ENCODE measurements at places on chromosomes 13 and 19. TPM values are rescaled to one million over a fixed set of nuclear protein-coding genes. Genes with fewer than 3 reads are reported as not detected.

The CFAP97D2 gene
- total RNA-seq, result not detected

The POU4F1 gene
- 0.11 TPM for total RNA-seq

The TNFRSF19 gene
- total RNA-seq, result 0.20 TPM

The FUT6 gene
- not detected for total RNA-seq

The CALM3 gene
- total RNA-seq, result 306 TPM

The SIRT2 gene
- total RNA-seq, result 10.7 TPM

The FFAR2 gene
- total RNA-seq, result not detected

The DACT3 gene
- 1.8 TPM for total RNA-seq

DNA sequence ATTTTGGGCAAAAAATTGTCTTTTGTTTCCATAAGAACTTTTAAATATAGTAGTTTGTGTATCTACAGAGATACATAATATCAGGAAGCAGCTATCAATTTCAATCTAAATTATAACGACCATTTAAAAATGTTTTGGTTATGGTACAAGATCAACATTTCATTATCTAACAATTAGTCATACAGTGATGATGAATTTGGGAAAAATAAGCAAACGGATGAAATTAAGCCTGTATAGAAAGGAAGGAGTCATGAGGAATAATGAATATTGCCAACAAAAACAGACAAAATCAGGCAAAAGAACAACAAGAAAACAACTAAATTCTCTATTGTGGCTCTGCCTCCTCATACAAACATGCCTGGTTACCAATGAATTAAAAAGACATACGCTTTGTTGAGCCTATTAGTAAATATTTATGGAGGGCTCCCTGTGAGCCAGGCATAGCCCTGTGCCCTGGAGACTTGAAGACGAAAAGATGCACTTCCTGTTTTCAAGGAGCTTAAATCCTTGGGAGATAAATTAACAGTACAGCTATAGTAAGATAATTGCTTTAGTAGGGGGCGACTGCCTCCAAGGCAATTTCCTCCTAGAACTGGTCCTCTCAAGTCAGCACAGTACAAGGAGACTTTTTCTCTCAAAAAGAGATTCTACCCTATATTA is 73.0 kb downstream of the NALCN start:
- no peaks in the 10 kb centered on the region for H3K36me3 ChIP-seq
- H3K27me3 ChIP-seq, result no peaks in the 10 kb centered on the region
- no peak overlapping the region for H3K27ac ChIP-seq
- DNase-seq, result no peak

DNA sequence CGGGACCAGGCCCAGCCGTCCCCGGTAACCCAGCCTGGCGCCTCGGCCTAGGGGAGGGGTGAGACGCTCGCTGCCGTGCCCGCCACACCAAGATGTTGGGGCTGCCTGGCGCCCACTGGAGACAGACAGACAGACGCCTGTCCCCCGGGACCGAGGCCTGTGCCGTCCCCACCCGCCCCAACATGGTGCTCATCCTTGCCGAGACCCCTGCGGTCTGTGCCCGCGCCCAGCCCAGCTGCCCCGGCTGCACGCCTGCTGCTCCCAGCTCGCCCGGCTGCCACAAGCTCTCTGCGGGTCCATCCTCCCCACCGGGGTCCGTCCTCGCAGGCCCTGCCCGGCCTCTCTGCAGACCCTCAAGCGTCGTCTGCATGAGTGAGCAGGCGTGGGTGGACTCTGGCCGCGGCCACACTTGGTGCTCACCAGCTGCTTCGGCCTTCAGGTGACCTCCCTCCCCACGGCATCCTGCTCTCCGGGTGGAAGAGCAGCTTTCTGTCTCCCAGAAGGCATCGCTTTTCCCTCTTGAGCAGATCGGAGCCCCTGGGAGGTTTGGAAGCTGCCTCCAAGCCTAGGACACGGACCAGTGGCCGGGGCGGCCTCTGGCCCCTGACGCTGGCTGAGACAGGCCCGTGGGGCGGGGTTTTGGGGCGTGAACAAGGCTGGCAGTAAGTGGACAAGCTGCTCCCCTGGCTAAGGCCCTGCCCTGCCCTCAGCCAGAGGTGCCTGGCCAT is 6.7 kb upstream of the TMPRSS9 start:
- no peak overlapping the region for H3K4me3 ChIP-seq
- no peaks in the 10 kb centered on the region for H3K27me3 ChIP-seq
- H3K27ac ChIP-seq, result no peak overlapping the region
- no peaks in the 10 kb centered on the region for H3K36me3 ChIP-seq
- no peaks in the 10 kb centered on the region for H3K4me1 ChIP-seq
- DNase-seq, result no peak

GRCh38 chr13:38530492-38530891 is 156.4 kb upstream of the FREM2 start:
- H3K27ac ChIP-seq, result no peak overlapping the region
- no peak for DNase-seq
- H3K27me3 ChIP-seq, result no peaks in the 10 kb centered on the region
- no peaks in the 10 kb centered on the region for H3K36me3 ChIP-seq

DNA sequence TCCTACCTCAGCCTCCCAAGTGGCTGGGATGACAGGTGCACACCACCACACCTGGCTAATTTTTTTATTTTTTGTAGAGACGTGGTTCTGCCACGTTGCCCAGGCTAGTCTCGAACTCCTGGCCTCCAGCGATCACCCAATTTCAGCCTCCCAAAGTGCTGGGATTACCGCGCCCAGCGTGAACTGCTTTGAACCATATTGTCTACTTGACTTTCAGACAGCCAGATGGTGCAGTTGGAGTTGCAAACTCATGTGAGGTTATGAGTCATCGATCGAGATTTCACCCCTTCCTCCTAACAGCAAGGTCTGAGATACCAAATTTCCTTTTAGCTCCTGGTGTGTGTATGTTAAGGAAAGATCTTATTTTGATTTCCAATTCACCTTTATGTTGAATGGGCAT is 2.7 kb downstream of the SLC27A1 start:
- DNase-seq, result no peak
- H3K27ac ChIP-seq, result no peak overlapping the region
- no peaks in the 10 kb centered on the region for H3K36me3 ChIP-seq
- H3K4me1 ChIP-seq, result peaks cover 16% of the 10 kb centered on the region
- peaks cover 37% of the 10 kb centered on the region for H3K27me3 ChIP-seq

GRCh38 chr19:8557642-8558238 is 19.5 kb downstream of the MYO1F start:
- H3K36me3 ChIP-seq, result no peaks in the 10 kb centered on the region
- H3K27me3 ChIP-seq, result no peaks in the 10 kb centered on the region
- 0 out of 2 replicates have a peak, but pooled peaks cover 2% of the 10 kb centered on the region for H3K4me1 ChIP-seq
- H3K4me3 ChIP-seq, result no peak overlapping the region

DNA sequence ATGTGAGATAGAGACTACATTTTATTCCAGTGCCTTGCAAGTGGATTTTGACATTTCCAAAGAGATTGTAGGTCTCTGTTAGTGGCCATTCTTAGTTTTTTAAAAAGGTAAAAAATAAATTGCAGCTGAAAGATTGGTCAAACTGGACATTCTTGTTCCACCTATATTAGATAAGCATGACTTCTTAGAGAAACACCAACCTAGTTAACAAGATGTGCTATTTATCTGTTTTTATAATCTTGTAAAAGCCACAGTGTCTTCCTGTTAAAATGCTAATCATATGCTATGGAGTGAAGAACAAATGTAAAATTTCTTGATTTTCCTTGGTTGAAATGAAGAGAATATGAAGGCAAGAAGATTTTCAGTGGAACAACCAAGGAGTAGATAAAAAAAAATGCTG is 33.4 kb upstream of the GPR183 start:
- no peak overlapping the region for H3K27ac ChIP-seq
- no peak overlapping the region for H3K4me3 ChIP-seq

GRCh38 chr19:447816-448560 is 12.8 kb downstream of the SHC2 start:
- no peak overlapping the region for H3K27ac ChIP-seq
- H3K36me3 ChIP-seq, result peaks cover 15% of the 10 kb centered on the region
- peaks cover 3% of the 10 kb centered on the region for H3K27me3 ChIP-seq
- H3K4me1 ChIP-seq, result no peaks in the 10 kb centered on the region
- no peak overlapping the region for H3K4me3 ChIP-seq
- no peak for DNase-seq

DNA sequence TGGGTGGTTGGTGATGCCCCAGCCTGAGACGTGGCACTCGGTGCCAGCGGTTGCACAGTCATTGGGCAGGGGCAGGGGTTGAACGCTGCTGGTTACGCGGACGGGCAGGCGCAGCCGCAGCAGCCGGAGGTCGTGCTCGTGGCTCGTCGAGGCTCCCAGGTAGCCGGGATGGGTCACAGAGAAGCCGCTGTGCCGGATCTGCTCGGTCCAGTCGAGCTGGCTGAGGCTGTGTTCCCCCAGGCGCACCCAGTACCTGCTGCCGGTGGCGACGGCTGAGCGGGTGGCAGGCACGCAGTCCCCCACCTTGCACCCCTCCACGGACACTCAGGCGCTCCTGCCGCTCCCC is 2.9 kb downstream of the KLK12 start:
- peaks cover 6% of the 10 kb centered on the region for H3K27me3 ChIP-seq
- peaks cover 31% of the 10 kb centered on the region for H3K4me1 ChIP-seq
- H3K4me3 ChIP-seq, result no peak overlapping the region
- H3K36me3 ChIP-seq, result no peaks in the 10 kb centered on the region
- H3K27ac ChIP-seq, result no peak overlapping the region

GRCh38 chr13:111626371-111627305 is 306.2 kb downstream of the TEX29 start:
- DNase-seq, result no peak
- H3K36me3 ChIP-seq, result no peaks in the 10 kb centered on the region
- peaks cover 5% of the 10 kb centered on the region for H3K4me1 ChIP-seq
- H3K4me3 ChIP-seq, result no peak overlapping the region

Measured in WTC11 (cell line).